ENCODE measurements at places on chromosomes 5 and 9.

DNA sequence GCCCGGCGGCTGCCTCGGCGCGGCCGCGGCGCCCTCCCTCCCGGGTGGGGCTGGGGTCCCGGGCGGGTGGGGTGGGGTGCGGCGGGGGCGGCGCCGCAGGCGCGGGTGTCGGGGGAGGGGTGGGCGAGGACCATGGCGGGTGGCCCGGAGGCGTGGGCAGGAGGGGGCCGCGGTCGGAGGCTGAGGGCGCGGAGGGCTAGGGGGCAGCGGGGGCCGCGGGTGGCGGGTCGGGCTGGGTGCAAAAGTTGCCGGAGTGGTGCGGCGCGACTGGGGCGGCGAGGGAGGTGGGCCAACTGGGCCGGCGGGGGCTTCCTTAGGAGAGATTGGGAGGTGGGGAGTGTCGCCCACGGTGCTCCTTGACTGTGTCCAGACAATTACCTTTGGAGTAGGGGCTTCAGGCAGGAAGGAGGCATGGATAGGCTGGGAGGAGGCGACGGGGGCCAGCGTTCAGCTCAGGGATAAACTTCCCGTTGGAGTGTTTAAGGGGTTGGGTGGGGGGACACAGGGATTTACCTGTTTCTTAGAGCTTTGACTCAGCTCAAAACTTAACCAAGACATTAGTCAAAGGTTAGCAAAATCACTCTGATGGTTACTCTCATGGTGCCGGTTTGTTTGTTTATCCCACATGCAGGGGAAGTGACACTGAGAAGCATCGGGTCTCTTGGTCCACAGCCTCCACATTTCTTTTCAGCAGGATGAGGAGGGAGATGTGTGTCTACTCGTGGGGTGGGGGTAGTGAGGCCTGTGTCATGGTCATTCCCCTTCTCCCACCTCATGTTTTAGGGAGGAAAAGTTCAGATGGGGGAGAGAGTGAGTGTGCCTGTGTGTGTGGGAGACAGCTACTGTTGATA lies 859 bp downstream of the CSNK1G3 start:
- no peak for DNase-seq

DNA sequence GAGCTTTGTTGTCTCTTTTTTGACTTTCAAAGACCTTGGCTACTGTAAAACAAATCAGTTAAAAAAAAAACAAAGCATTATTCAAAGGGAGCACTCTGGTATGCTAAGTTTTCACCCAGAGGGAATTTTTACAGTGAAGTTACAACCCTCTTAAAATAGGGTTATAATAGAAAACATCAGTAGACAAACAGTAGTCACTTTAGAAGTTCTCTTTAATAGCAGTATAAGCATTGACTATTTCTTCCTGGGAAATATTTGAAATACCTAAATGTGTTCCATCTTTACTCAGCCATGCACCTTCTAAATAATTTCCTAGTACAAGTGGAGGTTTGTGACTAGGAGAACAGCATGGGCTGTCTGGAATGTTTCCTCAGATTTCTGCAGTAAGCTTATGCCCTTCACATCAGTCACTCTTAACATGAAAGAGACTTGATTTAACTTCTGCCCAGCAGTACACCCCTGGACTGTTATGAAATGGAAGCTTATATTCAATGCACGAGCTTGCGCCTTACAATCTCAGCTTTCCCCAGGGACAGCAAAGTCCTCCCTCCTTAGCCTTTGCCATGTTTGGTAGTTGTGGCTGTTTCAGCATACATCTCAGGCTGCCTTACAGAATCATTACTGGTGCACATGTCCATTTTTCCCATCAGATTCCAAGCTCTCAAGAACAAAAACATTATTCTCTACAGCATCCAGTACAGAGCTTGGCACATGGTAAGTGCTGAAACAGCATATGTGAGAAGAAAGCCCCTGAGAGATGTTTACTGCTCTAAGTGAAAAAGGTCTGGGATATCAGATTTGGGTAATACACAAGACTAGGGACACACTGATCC lies 191.5 kb downstream of the ZNF608 start:
- no peak for DNase-seq

DNA sequence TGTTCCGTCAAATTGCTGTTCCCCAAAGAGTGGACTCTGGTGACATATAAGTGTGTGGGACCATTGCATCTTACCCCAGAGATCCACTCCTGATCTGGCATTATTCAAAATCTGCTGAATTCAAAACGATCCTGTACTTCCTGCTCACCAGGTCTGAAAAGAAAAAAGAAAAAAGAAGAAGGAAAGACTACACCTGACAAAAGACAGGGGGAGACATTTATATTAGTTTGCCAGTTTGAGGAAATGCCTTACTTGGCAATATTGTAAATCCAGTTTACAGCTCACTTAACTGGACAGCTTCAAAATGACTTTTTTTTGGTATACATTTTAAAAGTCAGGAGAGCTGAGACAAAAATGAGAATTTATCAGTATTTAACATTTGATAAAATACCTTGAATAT lies 15.0 kb upstream of the GRHPR start:
- no peak for DNase-seq

- DNase-seq = no peak
These were observed 39.0 kb downstream of the GDA start for GRCh38 chr9:72188232-72188631.

- DNase-seq = peak; percentile 86
These were observed 186.8 kb upstream of the KLF9 start for GRCh38 chr9:70601000-70601951.

GRCh38 chr5:54725391-54726280 lies 208.1 kb downstream of the SNX18 start:
- DNase-seq = no peak
